ENCODE measurements at places on chromosomes 16 and 17.

DNA sequence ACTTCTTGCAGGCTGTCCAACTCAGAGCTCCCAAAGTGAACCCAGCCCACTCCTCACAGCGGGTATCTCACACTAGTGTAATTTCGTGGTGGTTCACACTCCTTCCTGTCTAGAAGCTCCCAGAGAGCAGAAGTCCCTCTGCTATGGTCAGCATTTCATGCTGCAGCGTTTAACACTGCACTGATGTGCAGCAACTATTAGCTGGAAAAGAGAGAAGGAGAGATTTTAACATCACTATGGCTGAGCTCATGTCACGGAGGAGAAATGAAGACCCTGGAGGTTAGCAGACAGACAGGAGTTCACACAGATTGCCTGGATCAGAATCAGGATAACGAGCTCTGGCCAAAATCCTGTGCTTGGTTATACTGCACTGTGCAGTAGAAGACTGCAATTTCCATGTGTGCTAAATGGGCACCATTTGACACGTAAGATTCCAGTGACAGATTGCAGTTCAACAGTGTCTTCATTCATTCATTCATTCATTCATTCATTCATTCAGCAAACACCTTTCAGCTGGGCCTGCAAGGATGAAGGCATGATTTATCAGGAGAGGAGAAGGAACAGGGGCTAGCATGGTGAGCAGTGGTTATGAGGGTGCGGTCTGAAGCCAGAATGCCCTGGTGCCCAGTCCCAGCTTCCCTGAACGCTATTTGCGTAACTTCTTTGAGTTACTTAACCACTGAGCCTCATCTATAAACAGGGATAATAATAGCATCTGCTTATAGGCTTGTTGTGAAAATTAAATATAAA lies 5.3 kb upstream of the CCL1 start:
- DNase-seq: no peak

DNA sequence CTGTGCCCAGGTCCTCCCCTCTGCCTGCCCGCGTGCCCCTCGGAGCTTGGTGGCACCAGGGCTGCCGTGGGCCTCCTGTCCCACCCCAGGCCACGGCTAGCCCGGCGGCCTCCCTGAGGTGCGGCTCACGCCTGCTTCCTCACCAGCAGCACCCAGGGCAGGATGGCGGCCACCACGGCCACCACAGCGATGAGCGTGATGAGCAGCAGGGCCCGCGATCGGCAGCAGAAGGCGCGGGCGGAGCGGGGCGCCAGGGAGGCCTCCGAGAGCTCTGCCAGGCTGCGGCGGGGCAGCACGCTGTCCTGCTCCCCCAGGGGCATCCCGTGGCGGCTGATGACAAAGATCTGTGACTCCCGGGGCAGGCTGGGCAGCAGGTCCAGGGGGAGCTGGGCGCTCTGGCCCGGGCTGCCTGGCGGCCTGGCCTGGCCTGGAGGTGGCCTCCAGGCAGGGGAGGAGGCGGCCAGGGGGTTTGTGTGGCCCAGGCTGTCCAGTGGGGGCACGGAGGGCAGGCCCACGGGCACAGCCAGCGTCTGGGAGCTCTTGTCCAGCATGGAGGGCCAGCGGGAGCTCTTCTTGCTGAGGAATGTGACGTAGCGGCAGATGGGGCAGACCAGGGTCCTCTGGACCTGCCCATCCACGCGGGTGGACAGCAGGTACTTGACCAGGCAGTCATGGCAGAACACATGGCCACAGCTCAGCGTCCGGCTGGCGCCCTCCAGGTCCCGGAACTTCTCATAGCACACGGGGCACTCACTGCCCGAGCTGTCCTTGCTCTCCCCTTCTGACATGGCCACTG lies 4.8 kb downstream of the RNF222 start:
- no peak for DNase-seq

- DNase-seq: no peak
Observed at GRCh38 chr17:60381958-60382357, 10.0 kb downstream of the USP32 start.

GRCh38 chr16:4381935-4382794 lies 10.5 kb downstream of the VASN start:
- no peak for DNase-seq

DNA sequence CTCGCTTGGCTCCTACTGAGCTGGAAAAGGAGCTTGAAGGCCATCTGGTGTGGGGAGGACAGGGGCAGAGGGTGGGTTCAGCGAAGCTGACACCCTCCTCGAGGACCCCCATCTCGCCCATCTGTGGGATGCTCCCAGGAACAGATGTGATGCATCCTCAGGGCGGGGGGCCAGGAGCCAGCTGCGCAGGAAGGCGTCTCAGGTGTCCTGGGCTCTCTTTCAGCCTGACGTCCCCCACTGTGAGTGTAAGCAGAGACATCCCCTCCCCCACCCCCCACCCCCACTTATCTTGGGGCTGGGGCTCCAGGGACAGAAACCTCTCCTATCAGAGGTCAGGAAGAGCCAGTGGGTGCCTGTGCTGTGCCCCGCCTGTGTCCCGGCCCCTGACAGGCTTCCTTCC lies 16.2 kb downstream of the KIF19 start:
- no peak for DNase-seq
